ENCODE measurements at places on chromosomes 3 and 15. TPM values are rescaled to one million over a fixed set of nuclear protein-coding genes. Genes with fewer than 3 reads are reported as not detected.
A peak's percentile ranks its signal among the peaks of the same experiment; 100 is the strongest.

ATP10A gene
- total RNA-seq: 0.81 TPM

DNA sequence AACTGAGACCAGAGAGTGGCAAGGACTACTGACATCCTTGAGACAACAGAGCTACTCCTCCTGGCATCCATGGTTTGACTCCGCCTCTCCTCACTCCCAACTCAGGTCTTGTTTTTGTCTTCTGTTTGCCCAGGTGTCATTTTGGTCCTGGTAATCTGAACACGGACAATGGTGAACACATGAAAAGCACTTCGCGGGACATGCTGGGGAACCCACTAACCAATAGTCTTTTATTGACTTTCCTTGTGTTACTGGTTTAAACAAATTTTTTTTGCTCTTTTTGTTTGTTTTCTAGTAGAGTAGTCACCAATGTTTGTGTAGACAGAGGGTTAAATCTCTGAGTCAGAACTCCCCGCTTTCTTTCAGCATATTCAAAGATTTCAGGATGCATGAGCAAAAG lies 38.4 kb downstream of the LARP6 start:
- no peak for DNase-seq

GRCh38 chr3:62688812-62689211 lies 186.4 kb downstream of the CADPS start:
- no peak for DNase-seq

SCG5 gene
- 10.2 TPM for total RNA-seq

GRCh38 chr3:8581806-8582445 lies 62.7 kb downstream of the SSUH2 start:
- DNase-seq: no peak

DNA sequence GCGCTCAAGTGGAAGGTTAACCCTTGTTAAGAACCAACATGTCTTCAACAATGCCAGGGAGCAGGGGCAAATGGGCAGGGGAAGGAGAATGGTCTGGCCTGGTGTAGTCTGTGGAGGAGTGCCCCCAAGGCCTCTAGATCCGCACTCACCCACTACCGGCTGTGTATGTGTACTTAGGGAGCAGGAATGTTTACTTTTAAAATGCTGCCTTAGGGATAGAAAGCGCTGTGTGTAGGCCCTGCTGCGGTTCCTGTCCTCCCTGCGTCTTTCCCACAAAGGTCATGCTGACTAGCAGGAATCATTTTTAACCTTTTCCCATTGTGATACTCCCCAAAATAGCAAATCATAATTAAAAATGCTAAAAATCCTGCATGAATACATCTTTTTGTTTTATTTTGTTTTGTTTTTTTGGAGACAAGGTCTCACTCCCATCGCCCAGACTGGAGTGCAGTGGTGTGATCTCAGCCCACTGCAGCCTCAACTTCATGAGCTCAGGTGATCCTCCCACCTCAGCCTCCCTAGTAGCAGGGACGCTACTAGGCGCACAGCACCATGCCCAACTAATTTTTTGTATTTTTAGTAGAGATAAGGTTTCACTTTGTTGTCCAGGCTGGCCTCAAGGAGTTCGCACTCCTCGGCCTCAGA lies 35.9 kb upstream of the CEMIP start:
- no peak for DNase-seq

DNA sequence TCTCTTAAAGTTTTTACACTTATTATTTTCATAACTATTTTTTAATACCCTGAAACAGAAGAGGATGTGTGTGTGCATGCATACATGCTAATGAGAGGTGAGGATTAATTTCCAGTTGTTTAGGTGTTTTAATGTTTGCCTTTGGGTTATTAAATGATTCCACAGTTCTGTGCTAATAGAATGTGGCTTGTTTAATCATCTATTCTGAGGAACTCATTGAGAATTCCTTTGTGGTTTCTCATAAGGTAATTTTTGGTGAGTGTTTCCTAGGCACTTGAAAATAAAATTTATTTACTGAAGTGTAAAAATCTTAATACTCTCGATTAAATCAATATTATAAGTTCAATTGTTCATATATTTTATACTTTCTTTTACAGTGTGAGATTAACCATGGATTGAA lies 38.0 kb downstream of the STAC start:
- no peak for DNase-seq

DNA sequence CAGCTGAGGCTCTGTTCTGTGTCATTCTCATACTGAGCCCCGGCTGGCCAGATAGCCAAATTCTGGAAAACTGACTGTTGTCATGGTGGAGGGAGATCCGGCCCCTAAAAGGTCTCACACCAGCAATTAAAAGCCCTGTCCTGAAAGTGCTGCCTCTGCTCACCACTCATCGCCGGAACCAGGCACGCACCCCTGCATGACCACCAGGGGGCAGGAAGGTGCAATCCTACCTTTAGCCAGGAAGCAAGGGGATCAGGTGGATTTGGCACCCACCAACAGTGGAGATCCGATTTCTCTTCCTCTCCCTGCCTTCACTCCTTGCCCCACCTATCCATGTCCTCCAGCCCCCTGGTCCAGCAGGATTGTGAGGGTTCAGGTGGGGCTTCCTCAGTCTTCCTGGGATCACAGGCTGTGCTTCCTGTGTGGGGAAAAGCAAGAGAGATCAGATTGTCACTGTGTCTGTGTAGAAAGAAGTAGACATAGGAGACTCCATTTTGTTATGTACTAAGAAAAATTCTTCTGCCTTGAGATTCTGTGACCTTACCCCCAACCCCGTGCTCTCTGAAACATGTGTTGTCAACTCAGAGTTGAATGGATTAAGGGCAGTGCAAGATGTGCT lies 16.1 kb upstream of the CACNA2D2 start:
- peak; percentile 96 for DNase-seq

- DNase-seq: no peak
These were observed 318.4 kb upstream of the TRIM42 start for GRCh38 chr3:140359233-140359995.

MANF gene
- 234 TPM for total RNA-seq

PRR20G gene
- total RNA-seq: not detected

GRCh38 chr3:51673181-51673801 lies 2.2 kb downstream of the TEX264 start:
- no peak for DNase-seq

CDHR4 gene
- total RNA-seq: not detected

WDR53 gene
- total RNA-seq: 6.7 TPM

- DNase-seq: no peak
These were observed 367.9 kb upstream of the PROK2 start for GRCh38 chr3:72152551-72153476.

CDCP1 gene
- total RNA-seq: 8.1 TPM

- peak; percentile 84 for DNase-seq
These were observed 30.9 kb downstream of the MGLL start for GRCh38 chr3:127791221-127791913.

APOD gene
- not detected for total RNA-seq

RPP14 gene
- 23.8 TPM for total RNA-seq

C3orf20 gene
- not detected for total RNA-seq

- no peak for DNase-seq
These were observed 90.7 kb upstream of the IQSEC1 start for GRCh38 chr3:13163848-13164382.

GRCh38 chr15:80490431-80490990 lies 86.3 kb downstream of the ARNT2 start:
- DNase-seq: no peak

C3orf85 gene
- not detected for total RNA-seq

VPS8 gene
- 70.0 TPM for total RNA-seq
